ENCODE measurements at places on chromosomes 2 and 18. TPM values are rescaled to one million over a fixed set of nuclear protein-coding genes. Genes with fewer than 3 reads are reported as not detected.

Gene ANKRD23
- 1.8 TPM for total RNA-seq

Gene GPR155
- 2.9 TPM for total RNA-seq

Gene POTEF
- not detected for total RNA-seq

Gene INPP5D
- 0.24 TPM for total RNA-seq

Gene DGUOK
- 161 TPM for total RNA-seq

Gene ADD2
- total RNA-seq = not detected

Gene CAPN14
- total RNA-seq = 0.96 TPM

Gene DHRS9
- total RNA-seq = not detected

DNA sequence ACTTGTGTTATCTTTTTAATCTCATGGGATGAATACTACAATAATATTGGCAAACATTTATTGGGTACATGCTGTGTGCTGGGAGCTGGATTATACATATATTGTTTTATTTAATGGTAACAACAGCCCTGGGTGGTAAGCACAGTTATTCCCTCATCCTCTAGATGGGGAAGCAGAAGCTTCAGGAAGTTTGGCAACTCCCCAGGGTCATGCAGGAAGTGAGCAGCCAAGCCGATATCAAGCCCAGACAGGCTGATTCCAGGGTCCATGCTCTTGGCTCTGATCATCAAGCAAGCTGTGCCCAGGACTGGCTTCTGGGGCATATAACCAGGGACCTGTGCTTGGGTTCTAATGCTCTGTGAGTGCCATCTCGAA lies 155.8 kb downstream of the ZNF516 start:
- no peak for DNase-seq

DNA sequence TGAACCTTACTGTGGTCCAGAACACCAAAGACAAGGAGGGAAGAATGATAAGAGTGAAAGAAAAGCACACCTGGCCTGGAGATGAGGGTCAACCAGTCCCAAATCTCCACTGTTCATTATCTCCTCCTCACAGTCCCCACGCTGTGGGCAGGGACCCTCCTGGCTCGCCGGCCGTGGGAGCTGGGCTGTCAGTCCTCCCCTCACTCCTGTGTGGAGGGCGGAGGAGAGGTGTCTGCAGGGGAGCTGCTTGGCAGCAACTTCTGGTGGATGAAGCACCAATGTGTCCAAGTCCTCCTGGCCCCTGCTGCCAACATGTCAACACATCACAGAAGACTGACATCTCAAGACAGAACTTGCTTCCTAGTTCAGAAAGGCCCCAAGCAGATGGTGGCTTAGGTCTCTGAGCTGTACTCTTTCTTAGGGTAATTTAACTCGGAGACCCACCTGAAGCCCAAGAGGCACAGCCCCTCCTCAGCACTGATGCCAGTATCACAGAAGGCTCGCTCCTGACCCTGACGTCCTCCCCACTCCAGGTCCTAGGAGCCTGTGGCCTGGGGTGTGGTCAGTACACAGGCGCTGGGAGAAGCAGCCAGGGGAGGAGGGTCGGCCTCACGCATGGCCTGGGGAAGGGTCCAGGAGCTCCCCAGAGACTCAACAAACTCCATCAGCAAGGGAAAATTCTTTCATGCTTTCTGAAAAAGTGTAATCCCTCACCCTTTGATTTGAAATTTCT lies 54.5 kb downstream of the PARD6G start:
- DNase-seq = no peak

GRCh38 chr2:102803897-102804217 lies 42.0 kb downstream of the TMEM182 start:
- DNase-seq = no peak

DNA sequence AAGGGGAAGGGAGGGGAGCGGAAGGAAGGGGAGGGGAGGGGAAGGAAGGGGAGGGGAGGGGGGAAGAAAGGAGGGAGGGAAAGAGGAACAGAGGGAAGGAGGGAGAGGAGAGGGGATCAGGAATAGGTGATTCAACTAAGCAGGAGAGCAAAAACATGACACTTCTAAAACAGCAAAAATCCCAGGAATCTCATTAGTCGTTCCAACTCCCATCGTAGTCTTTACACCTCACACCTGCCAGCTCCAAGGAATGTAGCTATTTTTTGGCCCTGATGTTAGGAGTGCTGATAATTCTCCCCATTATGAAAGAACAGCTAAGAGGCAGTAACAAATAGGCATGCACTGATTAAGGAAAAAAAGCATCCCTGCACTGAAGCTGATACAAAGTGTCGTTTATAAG lies 709.9 kb upstream of the PKDCC start:
- DNase-seq = no peak

DNA sequence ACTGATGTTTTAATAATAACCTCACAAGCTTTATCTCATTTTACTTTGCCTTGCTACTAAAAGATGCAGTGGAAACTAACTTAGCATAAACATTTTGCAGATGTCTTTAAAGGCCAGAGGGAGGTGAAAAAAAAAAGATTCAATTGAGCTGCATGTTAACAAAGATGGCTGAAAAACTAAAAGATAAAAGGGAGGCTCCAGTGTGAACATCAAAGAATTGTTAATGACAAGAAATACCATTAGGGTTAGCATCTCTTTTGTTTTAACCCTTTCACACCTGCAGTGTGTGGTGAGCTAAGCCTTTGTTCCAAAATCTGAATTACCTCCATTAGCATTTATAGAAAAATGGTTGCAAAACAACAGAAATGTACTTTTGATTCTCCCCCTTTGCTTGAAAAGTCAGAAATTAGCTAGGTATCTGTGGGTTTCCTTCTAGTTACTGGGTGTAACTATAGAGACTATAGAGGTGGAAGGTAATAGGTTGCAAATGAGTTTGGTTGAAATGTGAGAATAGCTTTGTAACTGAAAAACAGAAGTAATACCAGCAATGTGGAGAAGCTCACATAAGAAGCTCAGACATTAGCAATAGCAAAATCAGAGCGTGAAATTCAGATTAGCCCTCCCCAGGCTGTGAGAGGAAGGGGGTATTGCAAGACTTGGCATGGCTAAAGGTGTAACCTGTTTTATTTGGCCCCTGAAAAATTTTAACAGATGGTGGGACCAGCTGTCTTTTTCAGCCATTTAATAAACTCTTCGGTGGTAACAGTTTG lies 34.8 kb upstream of the SP5 start:
- no peak for DNase-seq

DNA sequence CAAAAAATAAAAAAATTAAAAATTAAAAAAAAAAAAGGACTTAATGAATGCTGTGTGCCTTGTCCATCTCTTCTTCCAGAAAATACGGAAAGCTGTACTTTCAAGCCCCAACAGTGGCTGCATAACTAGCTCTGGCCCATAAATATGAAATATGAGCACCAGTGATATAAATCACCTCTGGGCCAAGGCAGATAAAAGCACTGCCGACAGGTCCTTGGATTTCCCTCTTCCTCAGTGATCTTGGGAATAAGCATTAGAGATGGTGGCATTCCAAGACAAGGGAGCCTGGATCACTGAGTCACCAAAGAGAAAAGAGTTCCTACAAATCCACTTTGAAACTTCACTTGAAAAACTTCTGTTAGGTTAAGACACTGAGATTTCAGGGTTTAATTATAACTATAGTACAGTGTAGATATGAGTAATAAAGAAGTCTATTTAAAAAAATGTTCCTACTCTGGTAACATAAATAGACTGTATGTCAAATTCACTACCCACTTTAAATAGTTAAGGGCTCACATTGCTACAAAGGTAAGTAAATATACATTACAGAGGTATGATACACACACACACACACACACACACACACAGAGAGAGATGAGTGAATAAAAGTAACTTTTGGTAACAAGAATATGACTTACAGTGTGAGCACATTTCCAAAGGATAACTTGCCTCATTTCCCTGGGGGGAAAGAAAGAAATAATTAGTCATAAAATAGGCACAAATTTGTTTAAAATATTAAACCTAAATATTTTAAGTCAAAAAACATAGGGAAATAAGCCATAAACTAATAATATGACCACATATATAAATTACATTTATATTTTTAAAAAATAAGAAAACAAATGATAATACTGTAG lies 35.6 kb downstream of the PPP3R1 start:
- DNase-seq = no peak

GRCh38 chr2:156430236-156430979 lies 5.8 kb upstream of the GPD2 start:
- DNase-seq = peak; percentile 33

DNA sequence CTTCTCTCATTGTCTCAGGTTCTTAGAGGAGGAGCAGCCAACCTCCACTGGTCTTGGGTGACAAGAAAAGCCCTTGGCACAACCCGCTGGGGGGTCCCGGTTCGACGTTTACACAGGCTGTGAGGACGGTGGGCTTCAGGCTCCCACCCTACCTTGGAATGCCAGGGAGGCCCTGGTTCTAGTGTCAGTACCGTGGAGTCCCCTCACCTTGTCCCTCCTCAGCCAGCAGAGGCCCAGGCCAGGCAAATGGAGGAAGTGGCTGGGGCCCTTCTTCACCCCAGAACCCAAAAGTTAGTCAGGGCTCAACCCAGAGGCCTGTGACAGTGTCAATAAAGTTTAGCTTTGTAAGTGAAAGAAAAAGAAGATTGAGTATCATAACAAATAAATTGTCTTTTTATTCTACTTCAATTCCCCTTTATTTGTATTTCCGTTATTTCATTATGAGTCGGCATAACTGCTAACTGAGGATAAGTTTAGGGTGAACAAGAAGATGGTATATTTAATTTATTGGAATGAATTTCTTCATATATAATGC lies 62.6 kb upstream of the ZSWIM2 start:
- DNase-seq = no peak

DNA sequence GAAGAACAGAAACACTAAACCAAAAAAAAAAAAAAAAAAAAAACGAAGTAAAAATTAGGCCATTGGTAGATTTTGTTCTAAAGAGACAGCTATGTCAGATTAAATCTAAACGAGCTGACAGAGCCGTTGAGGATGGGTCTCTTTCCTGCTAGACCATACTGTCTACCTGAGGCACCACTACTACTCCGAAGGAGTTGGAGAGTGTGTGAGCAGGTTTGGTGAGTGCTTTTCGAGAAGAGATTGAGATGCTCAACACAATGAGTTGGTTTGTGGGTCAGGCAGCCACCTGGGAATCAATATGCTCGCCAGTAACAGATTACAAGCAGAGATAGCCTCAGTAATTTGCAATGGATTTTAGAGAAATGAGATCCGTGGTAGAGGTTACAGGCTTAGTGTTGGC lies 281.5 kb upstream of the EPAS1 start:
- no peak for DNase-seq

DNA sequence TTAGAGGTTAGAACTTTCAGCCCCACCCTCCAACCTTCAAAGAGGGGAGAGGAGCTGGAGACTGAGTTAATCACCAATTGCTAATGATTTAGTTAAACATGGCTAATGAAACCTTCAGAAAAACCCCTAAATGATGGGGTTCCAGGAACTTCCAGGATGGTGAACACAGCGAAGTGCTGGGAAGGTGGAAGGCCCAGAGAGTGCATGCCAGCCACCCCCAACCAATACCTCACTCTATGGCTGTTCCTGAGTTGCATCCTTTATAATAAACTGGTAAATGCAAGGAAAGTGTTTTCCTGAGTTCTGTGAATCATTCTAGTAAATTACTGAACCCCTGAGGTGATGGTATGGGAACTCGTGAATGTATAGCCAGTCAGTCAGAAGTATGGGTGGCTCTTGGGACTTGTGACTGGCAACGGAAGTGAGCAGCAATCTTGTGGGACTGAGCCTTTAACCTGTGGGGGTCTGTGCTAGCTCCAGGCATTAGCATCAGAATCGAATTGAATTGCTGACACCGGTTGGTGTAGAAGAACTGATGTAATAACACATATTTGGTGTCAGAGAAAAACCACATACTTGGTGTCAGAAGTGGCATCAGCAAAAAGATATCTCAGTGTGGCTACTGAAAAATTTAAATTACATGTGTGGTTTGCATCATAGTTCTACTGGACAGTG lies 37.4 kb downstream of the NPHP1 start:
- no peak for DNase-seq

DNA sequence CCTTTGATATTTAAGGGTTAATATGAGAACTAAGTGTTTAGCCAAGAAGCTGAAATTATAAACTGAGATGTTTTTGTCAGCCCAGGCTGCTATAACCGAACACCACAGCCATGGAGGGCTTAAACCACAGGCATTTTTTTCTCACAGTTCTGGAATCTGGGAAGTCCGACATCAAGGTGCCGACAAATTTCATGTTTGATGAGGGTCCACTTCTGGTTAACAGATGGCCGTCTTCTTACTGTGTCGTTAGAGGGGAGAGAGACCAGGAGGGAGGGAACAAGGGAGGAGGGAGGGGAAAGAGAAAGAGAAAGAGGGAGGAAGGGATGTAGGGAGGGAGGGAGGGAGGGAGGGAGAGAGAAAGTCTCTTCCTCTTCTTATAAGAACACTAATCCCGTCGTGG lies 6.5 kb upstream of the CNDP2 start:
- DNase-seq = peak; percentile 43

- no peak for DNase-seq
Measured at GRCh38 chr2:24262421-24262970, 87.6 kb downstream of the FAM228A start.

DNA sequence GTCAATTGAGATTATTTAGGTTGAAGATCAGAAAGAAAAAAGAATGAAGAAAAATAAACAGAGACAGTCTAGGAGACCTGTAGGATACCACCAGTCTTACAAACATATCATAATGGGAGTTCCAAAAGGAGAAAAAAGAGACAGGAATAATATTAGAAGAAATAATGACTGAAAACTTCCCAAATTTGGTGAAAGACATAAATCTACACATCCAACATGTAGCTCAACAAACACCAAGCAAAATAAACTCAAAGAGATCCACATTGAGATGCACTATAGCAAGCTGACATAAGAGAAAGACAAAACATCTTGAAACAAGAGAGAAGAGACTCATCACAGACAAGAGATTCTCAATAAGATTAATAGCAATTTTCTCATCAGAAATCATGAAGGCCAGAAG lies 274.0 kb downstream of the TFCP2L1 start:
- no peak for DNase-seq

DNA sequence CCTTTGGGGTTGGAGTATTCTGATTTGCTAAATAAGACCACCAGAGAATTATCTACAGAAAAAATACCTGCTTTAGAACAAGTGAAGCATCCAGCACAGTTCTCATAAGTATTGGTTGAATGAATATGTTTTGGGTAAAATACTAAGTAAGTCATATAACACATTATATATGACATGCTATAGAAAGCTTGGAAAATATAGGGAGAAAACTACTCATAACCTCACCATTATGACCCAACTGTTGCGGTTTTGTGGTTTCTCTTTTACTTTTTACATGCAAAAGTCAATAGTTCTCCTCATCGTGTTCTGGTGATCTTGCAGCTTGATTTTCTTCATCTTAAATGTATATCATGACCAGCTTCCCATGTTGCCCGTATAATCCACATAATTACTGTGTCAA lies 66.2 kb downstream of the DIPK1C start:
- DNase-seq = no peak

- DNase-seq = no peak
Measured at GRCh38 chr2:143252138-143252907, 123.1 kb downstream of the ARHGAP15 start.

- DNase-seq = peak; percentile 18
Measured at GRCh38 chr2:48129293-48129950, 223.1 kb upstream of the FBXO11 start.

GRCh38 chr2:198757069-198757468 lies 700.7 kb downstream of the SATB2 start:
- DNase-seq = no peak

- peak; percentile 4 for DNase-seq
Measured at GRCh38 chr2:177783835-177784744, 288.5 kb downstream of the PDE11A start.

- no peak for DNase-seq
Measured at GRCh38 chr2:61044636-61045035, 21.0 kb upstream of the SANBR start.
